GM12892 (cell line): ENCODE measurements at places on chromosomes 1 and 21.

- DNase-seq, result no peak
Measured at GRCh38 chr1:219788091-219788490, 140.3 kb downstream of the SLC30A10 start.

DNA sequence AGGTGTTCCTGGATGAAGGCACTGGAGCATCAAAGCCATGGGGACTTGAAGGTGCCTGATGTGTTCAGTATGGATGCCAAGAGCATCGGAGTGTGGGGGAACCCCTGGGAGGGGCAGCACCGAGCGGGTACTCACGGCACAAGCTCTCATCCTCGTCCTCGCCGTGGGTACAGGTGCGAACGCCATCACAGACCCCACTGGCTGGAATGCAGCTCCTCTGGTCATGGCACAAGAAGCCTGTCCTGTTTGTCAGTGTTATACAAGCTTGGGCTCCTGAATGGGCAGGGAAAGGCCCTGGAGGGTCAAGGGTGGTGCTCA, 6.0 kb downstream of the LDLRAD1 start:
- no peak for DNase-seq

DNA sequence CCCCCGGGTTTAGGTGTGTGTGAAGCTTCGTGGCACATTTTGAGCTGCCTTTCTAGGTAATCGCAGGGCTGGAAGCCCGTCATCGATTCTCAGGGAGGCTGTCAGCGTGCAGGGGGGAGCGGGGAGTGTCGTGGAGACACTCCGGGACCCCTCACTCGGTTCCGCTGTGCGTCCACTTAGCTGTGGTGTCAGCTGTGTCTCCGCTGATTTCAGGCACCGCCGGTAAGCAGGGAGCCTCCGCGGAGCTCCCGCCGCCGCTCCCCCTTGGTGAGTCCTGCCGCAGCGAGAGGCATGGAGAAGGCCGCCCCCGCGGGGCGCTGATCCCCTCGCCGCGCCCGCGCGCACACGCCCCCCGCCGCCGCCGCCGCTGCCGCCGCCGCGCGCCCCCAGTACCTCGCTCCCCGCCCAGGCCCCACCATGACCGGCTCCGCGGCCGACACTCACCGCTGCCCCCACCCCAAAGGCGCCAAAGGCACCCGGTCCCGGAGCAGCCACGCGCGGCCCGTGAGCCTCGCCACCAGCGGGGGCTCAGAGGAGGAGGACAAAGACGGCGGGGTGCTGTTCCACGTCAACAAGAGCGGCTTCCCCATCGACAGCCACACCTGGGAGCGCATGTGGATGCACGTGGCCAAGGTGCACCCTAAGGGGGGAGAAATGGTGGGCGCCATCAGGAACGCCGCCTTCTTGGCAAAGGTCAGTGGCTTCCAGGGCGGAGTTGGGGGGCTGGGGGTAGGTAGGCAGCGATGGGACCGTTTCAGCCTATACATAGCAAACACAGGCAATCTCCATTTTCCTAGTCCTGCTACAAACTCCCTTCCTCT, 995 bp downstream of the VASH2 start:
- no peak for DNase-seq

GRCh38 chr21:42392731-42393442, 3.0 kb downstream of the TMPRSS3 start:
- DNase-seq, result no peak

GRCh38 chr1:97196825-97197516, 475.4 kb downstream of the PTBP2 start:
- DNase-seq, result no peak

DNA sequence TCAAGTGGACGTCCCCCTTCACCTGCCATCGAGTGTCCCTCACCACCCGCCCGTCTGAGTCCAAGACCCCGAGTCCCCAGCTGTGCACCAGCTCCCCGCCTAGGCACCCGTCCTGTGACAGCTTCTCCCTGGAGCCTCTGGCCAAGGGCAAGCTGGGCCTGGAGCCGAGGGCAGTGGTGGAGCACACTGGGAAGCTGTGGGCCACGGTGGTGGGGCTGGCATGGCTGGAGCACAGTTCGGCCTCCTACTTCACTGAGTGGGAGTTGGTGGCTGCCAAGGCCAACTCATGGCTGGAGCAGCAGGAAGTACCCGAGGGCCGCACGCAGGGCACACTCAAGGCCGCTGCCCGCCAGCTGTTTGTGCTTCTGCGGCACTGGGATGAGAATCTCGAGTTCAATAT, 63.2 kb downstream of the VWA5B1 start:
- DNase-seq, result no peak

- no peak for DNase-seq
Measured at GRCh38 chr1:185016880-185017279, 28.5 kb upstream of the RNF2 start.

- DNase-seq, result peak; percentile 56
Measured at GRCh38 chr1:228464487-228464983, 22.6 kb upstream of the RNF187 start.

DNA sequence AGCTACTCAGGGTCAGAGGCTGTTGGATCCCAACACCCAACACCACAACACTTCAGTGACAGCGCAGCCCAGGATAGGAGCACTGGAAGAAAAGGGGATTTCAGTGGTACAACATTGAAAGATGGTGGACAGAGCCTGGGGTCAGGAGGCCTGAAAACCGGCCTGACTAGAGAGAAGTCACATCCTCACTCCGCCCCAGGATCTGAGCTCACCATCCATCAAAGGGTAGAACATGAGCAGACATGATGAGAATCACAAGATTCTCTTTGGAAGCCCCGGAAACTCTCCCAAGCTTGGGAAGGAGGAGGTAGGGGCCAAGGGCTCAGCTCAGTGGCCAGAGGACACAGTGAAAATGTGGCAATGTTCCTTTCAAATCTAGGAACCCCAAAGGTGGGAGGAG, 271.3 kb downstream of the NPHP4 start:
- DNase-seq, result no peak

GRCh38 chr1:116927049-116927798, 17.5 kb downstream of the PTGFRN start:
- DNase-seq, result no peak

DNA sequence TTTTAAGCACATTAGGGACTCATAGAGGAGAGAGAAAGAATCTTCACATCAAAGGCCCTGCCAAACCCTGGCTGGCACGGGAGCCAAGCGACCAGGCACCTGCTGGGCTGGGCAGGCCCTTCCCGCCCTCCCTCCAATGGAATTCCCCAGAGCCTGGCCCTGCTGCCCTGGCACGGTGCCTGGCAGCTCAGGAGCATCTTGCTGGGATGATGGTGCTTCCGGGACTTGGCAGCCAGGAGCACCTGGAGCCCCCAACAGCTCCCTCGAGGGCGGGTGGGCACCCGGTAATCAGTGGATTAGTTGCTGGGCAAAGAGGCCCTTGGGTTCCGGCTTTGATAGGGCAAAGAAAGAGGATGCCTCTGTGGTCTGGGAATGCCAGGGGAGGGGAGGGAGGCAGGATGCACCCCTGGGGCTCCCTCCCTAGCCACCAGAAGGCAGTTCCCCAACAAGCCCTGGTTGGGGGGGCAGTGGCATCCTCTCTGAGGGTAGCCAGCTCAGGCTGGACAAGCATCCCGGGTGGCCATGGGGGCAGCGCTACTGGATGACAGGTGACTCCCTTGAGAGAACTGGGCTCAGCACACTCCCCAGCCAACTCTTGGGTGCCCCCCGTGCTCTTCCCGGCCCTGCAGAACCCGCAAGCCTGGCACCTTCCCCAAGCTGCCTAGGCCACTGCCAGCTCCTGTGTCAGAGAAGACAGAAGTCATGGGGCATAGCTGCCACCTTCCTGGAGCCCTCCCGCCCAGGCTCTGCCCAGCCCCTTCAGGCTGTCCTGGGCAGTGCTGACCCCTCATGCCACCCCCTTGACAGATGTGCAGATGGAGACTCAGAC, 26.4 kb downstream of the KRTAP10-1 start:
- no peak for DNase-seq

DNA sequence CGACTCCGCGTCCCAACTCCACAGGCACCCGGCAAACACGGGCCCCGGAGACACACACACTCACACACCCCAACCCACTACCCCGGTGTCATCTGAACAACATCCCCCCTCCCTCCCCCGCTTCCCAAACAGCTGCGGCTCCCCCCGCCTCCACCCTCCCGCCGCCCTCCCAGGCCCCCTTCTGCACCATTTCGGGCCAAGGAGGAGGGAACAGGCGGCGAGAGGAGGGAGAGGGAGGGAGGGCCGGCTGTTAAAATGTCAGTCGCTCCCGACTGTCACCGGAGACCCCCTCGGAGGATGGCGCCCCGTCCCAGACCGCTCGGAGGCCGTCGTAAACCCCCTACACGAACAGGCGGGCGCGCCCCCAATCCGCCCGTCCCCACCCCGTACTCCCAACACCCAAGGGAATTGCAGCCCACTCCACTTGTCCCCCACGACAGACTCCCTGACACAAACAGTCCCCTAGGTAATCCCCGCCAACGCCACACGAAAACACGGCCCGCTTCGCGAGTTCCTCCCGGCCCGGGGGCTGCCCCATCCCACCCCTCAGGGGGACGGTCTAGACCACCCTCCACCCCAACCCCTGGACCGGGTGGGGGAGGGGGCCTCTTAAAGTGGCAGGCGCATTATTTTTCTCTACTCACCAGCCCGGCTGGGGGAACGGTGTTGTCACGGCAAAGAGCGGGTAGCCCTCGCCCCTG, 583 bp downstream of the MEF2D start:
- DNase-seq, result no peak

DNA sequence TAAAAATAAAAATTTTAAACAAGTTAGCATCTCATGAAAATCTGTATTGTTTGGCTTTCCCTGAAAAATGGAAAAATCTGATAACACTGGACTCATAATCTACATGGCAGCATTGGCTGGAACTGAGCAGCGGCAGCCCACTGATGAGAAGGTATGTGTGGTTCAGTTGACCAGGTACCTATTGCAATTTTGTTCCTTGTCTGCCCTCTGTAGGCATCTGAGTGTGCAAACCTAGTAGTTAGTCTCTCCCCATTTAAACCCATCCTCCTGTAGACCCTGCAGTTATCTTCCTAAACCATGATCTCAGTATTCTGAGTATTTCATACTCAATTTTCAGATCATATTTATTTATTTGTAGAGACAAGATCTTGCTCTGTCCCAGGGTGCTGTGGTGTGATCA, 59.4 kb upstream of the SERBP1 start:
- DNase-seq, result no peak

- no peak for DNase-seq
Measured at GRCh38 chr21:31753949-31754707, 22.2 kb upstream of the SCAF4 start.

DNA sequence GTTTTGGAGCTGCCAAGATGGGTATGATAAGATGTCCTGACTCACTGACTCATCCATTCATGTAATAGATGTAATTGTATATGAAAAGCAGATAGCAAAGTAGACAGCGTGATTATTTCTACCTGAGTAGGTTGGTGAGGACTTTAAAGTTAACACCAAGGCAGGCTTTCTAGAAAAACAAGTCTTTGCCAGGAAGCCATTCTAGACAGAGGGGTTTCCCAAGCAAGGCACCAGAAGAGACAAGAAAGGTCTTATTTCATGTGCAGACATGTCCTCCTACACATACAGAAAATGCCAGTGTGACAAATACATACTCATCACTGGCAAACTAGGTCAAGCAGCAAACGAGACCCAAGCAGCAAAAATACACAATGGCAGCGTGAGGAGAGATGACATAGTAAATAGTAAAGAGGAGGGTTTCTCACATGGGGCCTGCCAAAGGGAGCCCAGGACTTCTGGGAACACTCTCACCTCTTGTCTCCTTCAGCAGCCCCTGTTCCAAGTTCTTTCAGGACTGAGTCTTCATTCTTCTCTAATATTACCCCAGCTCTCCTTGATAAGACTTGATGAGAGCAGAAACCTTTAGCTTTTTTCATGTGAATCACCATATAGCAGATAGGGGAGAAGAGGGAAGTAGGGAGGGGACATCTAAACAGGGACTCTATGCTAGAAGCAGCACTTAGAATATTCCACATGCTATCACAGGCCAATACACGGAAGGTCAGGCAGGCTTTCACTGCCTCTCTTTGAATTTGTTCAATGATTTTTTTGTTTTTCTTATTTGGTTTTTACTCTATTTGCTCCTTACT, 114.6 kb upstream of the ATP1B1 start:
- DNase-seq, result no peak

- DNase-seq, result no peak
Measured at GRCh38 chr1:62362926-62363325, 43.7 kb upstream of the KANK4 start.

DNA sequence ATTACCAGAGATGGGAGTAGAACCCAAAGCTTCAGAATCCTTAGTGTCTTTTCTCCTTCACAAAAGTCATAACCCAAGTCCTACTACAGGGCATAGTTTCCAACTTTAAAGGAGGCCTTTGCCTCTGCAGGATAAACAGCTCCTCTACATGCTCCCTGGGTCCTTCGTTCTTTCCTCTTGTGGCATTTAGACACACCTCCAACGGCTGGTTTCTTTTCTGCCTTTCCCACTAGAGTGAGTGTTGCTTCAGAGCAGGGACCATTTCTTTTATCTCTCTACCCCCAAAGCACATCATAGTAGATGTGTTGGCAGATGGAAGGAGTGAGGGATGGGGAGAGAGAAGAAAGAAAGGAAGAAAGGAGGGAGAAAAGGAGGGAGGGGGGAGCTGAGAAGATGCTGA, 144.7 kb upstream of the SPATA6 start:
- no peak for DNase-seq

GRCh38 chr1:78211483-78212092, 165.8 kb downstream of the GIPC2 start:
- DNase-seq, result no peak

DNA sequence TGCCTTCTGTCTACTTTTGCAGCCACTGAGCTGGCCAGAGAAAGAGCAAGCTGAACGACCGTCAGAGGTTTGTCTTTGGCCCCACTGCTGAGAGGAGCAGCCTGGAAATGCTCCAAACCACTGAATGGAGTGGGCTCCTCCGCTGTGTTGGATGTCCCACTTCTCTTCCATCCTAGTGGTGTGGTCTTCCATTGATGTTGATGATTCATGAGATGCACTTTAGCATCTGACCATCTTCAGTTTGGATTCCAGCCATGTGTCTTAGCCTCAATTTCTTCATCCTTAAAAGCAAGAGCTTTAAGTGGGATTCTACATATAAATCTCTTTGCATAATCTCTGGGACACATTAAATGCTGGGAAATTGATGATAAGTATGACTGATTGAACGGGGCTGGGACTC, 276.9 kb downstream of the SIPA1L2 start:
- DNase-seq, result no peak

DNA sequence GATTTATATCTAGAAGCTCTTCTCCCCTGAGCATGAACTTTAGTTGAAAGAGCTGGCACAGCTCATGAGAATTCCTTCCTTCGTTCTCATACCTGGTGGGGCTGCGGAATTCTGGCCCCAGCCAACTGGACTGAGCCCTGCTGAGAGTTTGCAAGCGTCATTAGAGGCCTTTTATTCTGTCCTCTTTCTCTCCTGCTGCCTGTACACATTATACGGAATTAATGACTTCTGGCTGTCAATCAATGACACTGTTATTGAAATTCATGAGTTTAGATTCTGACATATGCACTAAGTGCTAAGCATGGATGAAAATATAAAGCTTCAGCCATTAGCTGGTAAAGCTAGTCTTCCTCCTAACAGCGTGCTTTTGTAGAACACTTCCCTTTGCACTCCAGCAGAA, 27.5 kb downstream of the KAZN start:
- DNase-seq, result no peak

- no peak for DNase-seq
Measured at GRCh38 chr1:17535300-17535936, 4.1 kb upstream of the ARHGEF10L start.

- DNase-seq, result no peak
Measured at GRCh38 chr1:44262414-44262813, 49.1 kb downstream of the DMAP1 start.

- DNase-seq, result no peak
Measured at GRCh38 chr1:160580221-160580812, 1.0 kb upstream of the CD84 start.
